Vein endothelial cell (primary cell): ENCODE measurements at places on chromosomes 13 and 19. TPM values are rescaled to one million over a fixed set of nuclear protein-coding genes. Genes with fewer than 3 reads are reported as not detected.

Gene BRSK1
- total RNA-seq, result 0.29 and 1.3 TPM in 2 replicates

Gene LIPE
- total RNA-seq, result 4.5 and 5.6 TPM in 2 replicates

Gene PEAK3
- total RNA-seq, result not detected in 2 replicates

Gene TEX29
- not detected in 2 replicates for total RNA-seq

Gene ZNF763
- total RNA-seq, result 0.33 and 2.4 TPM in 2 replicates

Gene TNFAIP8L1
- total RNA-seq, result 59.4 and 59.8 TPM in 2 replicates

Gene F7
- not detected in 2 replicates for total RNA-seq

Gene NOTCH3
- total RNA-seq, result 1.9 and 2.0 TPM in 2 replicates

Gene HSPB6
- total RNA-seq, result 0.38 and 0.65 TPM in 2 replicates

Gene MUC16
- not detected in 2 replicates for total RNA-seq

Gene IL11
- total RNA-seq, result 0.33 TPM in 1 of 2 replicates, not detected in the other

Gene CCNA1
- total RNA-seq, result 2.3 and 3.2 TPM in 2 replicates

Gene KLK8
- total RNA-seq, result not detected in 2 replicates

Gene CYP4F12
- not detected in 2 replicates for total RNA-seq
